LoVo (cell line): ENCODE measurements at places on chromosomes 3 and 15.

DNA sequence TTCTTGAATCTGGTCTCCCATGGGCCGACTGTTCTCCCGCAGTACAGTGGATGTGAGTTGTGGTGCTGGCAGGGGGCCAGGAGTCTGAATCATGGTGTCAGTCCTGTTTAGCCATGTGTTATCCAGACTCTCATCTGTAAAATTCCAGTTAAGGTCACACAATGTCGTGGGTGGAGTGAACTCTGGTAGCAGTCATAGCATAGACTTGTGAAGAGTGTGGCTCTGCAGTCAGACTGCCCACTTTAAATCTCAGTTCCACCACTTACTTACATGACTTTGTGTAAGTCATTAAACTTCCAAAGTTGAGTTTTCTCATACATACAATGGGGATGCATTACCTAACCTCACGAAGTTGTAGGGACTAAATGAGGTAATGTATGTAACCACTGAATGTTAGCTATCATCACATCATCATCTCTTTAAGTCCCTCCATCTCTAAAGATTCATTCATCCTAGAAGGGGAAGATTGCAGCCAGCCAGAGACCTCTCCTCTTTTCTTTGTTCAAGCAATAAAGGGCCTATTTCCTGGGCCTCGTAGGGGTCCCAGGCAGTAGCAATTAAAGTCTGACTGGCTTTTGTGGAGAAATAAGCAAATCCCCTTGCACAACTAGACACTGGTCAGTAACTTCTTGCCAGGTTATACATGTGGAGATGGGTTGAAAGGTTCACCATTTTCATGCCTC is 93.9 kb downstream of the PCCB start:
- DNase-seq: peak; percentile 63

- no peak for DNase-seq
Measured at GRCh38 chr3:42692667-42693529, 7.6 kb downstream of the KLHL40 start.

DNA sequence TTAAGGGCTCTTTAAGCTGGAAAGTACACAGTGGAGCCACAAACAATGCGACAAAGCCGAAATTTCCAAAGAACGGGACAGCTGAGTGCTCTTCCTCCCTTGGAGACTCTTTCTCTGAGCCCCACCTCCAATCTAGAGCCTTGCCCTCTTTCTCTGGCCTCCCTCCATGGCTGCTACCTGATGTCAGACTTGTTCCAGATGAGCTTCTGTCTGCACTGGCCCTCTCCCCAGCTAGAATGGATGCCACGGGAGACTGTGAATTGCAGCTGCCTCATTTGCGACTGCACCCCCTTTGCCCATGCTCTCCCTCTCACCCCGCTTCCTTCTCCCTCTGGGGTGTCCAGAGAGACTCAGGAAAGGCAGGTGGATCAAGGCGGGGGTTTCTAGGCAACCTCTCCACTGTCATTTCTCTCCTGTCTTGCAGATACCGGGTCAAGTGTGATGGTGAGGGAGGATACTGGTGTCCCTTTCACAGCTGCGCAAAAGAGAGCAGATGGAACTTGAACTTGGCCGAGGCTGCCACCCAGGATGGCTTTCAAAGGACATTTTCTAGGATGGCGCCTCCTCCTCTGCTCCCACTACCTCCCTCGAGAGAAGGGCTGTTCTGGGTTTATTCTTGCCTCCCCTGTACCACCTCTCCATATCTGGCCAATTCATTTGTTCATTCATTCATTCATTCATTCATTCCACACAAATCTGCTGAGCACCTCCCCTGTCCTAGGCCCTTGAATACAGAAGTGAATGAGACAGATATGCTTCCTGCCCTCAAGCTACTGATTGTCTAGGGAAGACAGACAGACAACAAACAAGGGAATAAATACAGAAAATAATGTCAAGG is 12.8 kb downstream of the ATP2B2 start:
- no peak for DNase-seq

DNA sequence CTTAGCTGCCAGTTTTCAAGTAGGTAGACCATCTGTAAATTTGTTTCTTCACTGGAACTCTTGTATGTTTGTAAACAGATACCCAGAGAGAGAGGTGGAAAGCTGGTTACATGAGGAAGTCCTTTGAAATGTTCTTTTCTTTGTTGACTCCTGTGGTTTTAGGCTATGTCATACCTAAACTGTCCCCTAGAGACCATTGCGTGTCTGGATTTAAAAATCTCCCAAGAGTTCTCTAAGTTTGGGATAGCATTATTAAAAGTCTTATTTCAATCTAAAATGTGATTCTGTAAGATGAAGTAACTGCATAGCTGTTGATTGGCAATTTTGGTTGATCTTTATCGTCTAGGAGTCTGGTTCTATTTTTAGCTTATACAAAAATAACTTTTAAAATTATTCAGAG is 127.2 kb downstream of the GHSR start:
- no peak for DNase-seq

DNA sequence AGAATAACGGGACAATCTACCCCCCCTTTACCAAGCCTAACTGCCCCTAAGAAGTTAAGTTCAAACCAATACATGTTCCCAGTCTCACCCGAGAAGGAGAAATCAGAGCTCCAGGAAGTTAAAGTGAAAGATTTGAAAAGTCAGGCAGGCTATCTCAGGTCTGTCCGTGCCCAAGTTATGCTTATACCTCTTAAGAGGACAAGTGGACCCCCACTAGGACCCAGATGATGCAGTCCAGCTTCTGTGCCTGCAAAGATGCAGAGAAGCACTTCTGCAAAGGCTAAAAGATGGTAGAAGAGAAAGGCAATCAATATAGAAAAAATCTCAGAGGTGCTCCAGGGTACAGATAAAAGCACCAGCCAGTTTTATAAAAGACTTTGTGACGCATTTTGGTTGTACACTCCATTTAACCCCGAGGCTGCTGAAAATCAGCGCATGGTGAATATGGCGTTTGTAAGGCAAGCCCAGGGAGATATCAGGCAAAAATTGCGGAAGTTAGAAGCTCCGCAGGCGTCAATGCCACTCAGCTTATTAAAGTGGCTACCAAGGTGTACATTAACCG is 9.8 kb upstream of the SLC9C1 start:
- no peak for DNase-seq

- no peak for DNase-seq
Measured at GRCh38 chr3:118587037-118587741, 447.5 kb downstream of the IGSF11 start.

- no peak for DNase-seq
Measured at GRCh38 chr3:58386626-58387365, 46.8 kb downstream of the PDHB start.

GRCh38 chr15:35674873-35675781 is 129.2 kb upstream of the DPH6 start:
- DNase-seq: no peak

- DNase-seq: peak; percentile 83
Measured at GRCh38 chr3:129316248-129317013, 37.8 kb downstream of the HMCES start.

DNA sequence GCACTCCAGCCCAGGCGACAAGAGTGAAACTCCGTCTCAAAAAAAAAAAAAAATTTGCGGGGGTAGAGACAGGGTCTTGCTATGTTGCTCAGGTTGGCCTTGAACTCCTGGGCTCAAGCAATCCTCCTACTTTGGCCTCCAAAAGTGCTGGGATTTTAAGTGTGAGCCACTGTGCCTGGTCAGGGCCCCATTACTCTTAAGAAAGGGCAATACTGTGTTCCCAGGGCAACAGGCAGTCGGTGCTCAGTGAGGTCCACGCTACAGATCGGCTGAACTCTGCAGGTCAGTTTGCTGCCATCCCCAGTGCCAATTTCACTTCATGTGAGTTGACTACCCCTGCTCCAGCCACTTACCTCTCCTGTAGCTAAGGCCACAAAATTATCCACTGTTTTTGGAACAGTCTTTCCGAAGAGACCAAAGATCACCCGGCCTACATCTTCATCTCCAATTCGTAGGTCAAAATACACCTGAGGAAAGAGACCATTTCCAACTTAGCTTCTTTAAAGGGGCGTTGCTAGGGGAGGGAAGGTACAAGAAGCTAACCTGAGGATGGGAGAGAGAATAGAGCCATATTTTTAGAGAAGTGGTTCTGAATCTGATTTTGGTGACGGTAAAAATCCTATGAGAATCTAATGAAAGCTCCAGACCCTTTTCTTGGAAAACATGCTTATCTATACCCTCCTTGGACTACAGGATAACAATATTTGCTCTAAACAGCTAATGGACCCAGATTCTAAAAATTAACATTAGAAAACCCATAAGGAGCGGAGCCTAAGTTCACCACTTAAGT is 939 bp downstream of the PPIB start:
- no peak for DNase-seq
